ENCODE measurements at places on chromosomes 3 and 15.

- DNase-seq = no peak
Observed at GRCh38 chr15:84142888-84143337, 92.7 kb upstream of the GOLGA6L4 start.

DNA sequence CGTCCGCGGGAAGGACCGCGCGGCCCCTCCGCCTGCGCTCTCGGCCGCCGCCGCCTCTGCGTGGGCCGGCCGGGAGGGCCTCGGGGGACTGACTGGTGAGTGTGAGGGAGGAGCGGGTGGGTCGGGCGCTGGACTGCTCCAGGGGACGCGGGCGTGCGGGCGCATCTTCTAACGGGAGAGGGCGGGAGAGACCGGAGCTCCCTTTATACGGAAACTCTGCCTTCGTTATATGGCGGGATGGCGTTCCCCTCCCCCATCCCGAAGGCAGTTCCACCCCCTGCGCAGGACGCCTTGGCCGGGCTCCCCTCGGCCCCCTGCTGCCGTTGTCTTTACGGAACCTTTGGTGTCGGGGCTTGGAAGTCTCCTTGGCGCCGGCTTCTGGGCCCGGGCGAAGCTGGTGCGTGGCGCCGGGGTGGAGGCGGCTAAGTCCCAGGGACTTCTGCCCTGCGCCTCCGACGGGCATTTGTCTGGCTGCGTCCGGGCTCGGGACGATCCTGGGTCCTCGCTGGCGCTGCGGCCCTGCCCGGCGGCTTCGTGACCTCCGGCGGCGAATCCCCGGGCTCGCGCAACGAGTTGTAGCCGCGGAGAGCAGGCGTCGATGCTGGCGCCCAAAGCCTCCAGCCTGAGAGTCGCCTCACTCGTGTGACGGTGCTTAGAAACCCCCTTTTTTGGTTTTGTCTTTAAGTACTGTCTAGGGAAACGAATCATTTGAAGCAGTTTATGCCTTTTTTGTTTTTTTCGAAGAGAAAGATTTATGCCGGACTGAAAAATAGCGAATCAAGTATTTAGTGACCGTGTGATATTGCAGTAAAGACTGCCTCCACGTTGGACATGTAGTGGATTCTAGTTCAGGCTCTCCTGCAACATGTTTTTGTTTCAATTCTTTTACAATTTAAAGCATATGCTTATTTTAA, 623 bp downstream of the ZNF639 start:
- DNase-seq = no peak

DNA sequence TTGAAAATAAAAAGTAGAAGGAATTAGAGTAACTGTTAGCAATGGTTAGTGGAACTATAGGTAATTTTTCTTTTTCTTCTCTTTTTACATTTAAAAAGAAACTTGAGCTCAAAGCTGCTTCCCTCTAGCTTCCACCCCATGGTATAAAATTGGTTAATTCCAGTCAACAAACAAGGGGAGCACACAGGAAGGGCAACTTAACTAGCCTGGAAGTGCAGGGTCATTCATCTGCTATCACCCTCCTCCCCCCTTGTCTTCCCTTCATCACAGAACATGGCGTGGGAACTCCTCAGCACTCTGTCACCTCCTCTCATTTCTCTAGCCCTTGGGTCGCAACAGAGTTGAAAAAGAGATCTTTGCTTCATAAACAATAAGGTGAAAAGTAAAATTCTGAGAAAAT, 20.0 kb downstream of the MASP1 start:
- DNase-seq = no peak

DNA sequence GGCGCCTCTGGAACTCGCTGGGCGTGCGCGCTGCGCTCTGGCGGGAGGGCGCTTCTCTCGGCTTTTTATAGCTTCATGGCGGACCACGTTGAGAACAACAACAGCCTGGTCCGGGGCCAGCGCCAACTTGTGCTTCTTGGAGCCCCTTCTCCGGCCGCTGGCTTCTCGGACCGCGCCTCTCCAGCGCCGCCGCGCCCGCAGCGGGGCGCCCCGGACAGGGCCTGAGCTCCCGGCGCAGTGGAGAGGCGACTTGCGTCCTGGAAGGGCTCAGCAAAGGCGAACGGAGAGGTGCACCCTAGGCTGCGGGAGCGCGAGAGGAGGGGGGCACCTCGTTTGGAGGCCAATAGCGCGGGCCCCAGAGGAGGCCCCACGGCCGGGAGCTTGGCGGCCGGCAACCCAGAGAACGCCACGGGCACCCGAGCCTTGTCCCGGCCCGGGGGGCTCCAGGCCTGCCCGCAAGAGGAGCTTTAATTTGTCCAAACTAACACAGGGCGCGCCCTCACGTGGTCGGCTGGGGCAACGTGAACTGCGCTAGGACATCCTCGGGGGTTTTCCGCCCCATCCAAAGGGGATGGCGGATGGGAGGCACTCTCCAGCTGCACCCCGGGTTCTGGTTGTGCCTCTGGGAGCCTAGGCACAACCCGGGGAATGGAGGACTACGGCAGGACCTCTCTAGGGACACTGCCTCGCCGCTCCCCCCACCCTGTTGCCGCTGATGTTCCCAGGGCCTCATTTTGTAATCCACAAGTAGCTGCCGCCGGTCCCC, 37.8 kb downstream of the HMCES start:
- DNase-seq = peak; percentile 69

DNA sequence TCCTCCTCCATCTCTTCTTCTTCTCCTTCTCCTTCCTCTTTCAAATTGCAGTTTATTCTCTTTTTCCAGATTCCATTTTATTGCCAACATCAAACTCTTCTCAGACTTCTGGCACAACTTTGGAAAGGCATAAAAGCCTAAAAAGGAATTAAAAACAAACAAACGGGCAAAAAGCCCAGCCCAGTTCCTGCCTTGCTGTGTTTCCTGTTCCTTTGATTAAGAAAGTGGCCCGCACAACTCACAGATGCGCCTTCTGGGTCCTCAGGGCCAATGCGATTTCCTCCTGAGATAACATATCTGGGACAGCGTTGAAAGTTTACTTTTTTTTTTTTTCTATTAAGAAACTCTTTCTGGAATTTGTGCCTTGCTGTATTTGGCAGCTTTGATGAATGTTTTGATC, 158.7 kb upstream of the UBE3A start:
- no peak for DNase-seq

- DNase-seq = no peak
Observed at GRCh38 chr3:7630925-7631324, 770.0 kb downstream of the GRM7 start.

DNA sequence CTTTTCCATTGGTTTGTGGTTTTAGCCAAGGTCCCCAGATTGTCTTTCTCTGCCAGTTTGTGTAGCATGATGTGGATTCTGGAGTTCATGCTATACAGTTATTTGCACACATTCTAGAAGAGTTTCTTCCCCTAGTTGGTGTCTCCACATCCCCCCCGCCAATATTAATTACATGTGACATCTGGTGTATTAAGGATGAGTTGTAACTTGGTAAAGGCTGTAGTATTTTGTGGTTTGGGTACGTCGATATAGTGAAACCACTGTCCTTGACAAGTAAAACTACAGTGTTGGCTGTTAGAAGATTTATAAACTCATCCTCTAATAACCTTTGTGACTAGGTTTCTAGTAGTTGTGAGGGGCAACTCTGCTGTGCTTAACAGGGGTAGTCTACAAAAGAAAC, 23.7 kb upstream of the P4HTM start:
- DNase-seq = no peak

- no peak for DNase-seq
Observed at GRCh38 chr3:78025916-78026315, 986.0 kb downstream of the ROBO2 start.

DNA sequence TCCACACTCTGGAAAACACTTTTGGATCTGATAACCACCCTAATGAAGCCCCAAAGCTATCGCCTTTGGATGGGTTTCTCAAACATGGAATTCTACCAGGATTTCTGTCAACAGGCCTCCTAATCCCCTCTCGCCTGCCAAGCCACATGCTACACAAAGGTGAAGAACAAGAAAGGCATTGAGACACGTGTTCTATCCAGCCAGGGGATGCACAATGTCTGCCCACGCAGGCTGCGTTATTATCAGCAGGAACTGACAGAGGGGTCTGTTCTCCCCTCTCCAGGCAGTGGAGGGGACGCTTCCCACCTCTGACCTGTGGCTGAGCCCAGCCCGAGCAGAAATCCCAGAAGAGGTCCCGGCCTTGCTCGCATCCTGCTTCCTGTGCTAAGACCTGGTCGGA, 45.4 kb upstream of the THBS1 start:
- DNase-seq = no peak

GRCh38 chr3:106792716-106793115, 584.5 kb upstream of the CCDC54 start:
- DNase-seq = no peak

DNA sequence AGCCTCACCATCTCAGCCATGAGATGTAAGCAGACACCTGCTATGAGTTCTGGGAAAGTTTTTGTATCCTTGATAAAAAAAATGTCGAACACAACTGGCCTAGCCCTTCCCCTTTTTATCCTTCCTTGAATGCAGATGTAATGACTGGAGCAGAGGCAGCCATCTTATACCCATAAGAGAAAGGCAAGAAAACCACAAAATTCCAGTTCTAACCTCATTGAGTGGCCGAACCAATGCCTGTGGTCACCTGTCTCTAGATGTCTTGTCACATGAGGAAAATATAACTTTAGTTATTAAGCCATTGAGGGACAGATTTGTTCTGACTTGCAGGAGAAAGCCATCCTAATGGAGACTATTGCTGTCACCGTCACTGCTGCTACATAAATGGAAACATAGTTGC, 80.4 kb upstream of the SLC6A6 start:
- no peak for DNase-seq
